NCI-H1436 treated with DMSO at 0.1 percent for 48 hours (cell line): ENCODE measurements at places on chromosomes 3 and 15.

GRCh38 chr3:120059081-120059864, 35.0 kb downstream of the GSK3B start:
- no peak for DNase-seq

DNA sequence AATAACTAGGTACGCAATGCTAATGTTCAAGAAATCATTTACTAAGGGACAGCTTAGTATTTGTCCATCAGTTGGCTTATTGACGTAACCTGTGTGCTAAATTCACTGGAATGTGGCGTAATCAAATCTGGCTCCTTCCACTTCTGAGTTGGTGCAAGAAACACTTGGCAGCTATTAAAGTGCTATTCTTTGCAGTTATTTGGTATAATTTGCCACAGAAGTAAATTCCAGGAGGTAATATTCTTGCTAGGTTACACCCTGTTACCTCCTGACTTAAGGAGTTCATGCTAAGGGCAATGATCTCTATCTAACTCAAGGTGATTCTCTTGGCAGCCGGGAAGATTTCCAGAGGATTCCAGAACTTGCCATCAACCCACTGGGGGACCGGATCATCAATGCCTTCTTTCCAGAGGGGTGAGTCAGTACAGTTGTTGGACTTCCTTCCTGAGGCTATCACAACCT, 25.5 kb downstream of the CHP1 start:
- DNase-seq: no peak

DNA sequence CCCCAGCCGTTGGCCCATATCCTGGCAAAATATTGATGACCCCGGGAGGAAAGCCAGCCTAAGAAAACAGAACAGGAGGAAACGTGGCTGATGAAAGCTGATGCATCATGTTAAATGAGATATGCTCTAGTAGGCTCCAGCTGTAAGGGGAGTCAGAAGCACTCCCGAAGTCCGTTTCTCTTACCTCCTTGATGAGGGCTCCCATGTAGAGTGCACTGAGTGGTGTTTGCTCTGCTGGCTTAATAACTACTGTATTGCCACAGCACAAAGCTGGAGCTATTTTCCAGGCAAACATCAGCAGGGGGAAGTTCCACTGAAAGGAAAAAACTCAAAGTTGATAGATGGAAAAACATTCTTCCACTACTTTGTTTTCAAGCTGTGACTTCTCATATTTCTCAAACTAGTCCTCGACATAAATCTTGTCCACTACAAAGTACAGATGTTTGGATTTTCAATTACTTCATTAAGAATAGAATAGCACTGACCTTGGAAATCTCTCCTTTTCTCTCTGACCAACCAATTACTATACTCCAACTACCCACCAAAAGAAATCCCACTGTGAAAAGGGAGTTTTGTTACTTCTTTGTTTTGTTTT, 72.7 kb downstream of the ALDH1A2 start:
- DNase-seq: no peak

DNA sequence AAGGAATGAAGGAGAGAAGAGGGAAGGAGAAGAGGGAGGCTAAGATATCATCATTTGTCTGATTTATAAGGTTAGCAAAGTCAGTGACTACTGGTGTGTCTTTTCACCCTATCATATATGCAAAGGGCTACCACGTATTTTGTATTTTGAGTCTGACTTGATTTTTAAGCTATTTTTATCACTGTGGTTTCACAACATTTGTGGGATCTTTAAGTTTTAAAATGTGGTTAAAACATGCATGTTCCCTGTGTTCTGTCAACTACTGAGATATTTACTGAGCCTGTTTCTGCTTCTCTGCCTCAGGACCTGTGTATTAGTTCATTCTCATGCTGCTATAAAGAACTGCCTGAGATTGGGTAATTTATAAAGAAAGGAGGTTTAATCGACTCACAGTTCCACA, 22.5 kb upstream of the SPTSSB start:
- no peak for DNase-seq

DNA sequence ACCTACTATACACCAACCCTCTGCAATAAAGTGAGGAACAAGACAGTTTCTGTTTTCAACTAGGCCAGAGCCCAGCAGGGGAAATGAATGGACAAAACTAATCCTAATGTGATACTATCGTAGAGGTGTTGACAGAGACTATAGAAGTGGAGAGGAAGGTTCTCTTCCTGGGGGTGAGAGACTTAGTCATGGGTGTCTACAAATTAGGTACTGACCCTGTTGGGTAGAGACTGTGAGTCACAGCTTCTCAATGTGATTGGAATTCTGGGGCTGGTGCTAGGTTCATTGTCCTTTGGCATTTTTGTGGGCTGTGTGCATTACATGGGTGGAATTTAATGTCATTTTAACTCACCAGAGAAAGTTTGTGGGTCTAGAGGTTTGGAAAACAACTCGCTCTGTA, 79.3 kb downstream of the ADAMTSL3 start:
- no peak for DNase-seq

DNA sequence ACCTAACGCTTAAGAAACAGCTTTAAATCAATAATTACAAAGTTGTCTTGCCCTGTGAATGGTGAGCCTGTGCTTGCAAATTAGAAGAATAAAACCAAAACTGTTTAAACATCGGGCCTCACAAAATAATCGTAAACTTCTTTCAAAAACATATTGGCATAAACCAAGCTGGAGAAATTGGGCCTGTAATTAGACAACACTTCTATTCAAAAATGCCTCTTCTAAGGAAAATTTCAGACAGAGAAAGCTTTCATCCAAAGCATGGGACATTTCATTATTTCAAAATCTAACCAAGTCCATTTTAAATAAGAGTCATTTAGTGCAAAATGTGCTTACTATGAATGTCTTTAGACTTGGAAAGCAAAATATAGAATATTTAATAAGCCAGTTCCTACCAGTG, 35.5 kb upstream of the GNB4 start:
- DNase-seq: no peak

GRCh38 chr3:25041871-25042584, 386.0 kb upstream of the RARB start:
- no peak for DNase-seq

GRCh38 chr15:23370578-23370977, 16.0 kb downstream of the GOLGA8S start:
- no peak for DNase-seq

- DNase-seq: no peak
Observed at GRCh38 chr3:119856695-119857094, 74.8 kb downstream of the NR1I2 start.

DNA sequence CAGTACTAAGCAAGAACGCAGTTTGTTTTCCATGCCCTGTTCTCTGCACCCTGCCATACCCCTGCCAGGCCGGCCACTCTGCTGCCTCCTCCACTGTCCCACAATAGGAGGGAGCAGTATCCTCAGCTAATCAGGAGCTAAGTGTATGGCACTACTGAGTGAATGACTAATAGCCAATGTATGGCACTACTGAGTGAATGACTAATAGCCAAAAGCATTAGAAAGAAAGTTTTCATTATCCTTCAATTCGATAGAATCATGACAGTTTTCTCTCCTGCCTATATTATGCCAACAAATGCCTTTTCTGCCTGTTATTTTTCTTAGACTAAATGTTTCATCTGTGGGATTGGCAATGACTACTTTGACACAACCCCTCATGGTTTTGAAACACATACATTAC, 107.5 kb upstream of the CHRM5 start:
- DNase-seq: no peak

- DNase-seq: no peak
Observed at GRCh38 chr3:173617490-173617889, 219.9 kb downstream of the NLGN1 start.

DNA sequence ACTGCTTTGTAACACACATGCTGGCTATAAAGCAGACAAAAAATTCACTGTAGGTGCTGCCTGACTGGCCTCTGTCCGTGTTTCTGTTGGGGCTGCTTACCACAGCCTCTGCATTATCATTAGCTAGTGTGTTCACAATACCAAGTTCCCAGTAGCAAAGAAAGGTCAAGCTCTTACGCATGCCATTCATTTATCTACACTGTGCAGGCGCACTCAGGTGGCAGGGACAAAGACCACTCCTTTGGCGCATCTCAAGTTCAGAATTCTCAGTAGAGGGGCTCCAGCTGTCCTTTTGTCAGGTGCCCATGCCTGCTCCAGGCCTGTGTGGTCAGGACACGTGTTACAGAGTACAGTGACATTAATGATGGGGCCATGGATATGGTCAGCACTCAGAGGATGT, 22.3 kb downstream of the MLH1 start:
- no peak for DNase-seq

GRCh38 chr15:30859091-30859874, 44.4 kb upstream of the FAN1 start:
- DNase-seq: no peak

- DNase-seq: no peak
Observed at GRCh38 chr3:11212784-11213183, 58.5 kb downstream of the HRH1 start.

DNA sequence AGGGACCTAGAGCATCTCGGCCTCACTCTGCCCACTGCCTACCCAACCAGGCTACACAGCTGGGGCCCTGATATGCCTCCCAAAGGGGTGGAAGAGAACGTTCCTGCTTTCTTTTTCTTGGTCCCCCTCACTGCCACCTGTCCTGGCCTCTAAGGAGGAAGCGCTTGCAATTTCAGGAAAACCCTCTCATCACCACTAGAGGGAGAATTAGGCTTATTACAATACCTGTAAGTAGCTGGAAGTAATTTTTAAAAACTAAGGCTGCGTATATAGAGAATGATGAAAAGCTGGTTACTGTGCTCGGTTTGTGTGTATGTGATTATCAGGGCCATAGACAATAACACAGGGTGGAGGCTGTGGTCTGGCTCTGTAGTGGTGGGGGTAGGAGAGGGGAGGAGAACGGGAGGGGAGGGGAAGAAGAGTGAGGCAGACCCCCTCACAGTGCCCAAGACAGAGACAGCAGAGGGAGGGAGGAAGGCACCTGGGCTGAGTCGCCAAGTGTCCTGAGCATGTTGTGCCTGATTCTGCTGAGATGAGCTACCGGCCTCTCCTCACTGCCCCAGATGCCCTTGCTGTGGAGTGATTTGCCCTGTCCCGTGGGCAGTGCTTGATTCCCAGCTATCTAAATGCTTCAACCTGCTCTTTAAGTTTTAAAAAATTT, 3.3 kb downstream of the GABRG3 start:
- DNase-seq: no peak

- DNase-seq: no peak
Observed at GRCh38 chr3:127614928-127615589, 13.9 kb upstream of the PODXL2 start.

DNA sequence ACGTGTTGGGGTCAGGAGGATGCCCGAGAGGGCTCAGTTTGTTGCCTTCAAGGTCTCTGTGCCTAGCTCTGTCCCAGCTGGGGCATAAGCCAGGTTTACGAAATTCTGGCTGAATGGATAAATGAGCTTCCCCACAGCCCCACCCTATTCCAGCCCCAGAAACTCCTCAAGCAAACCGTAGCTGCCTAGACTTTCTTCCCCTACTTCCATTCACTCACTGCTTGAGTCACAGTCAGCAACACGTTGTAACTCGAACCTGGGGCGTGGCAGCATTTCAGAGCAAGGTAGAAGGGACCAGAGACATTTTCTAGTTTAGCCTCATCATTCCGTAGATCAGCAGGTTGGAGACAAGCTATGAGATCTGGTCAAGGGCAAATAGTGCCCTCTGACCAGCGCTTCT, 24.2 kb downstream of the NMNAT3 start:
- peak; percentile 10 for DNase-seq

DNA sequence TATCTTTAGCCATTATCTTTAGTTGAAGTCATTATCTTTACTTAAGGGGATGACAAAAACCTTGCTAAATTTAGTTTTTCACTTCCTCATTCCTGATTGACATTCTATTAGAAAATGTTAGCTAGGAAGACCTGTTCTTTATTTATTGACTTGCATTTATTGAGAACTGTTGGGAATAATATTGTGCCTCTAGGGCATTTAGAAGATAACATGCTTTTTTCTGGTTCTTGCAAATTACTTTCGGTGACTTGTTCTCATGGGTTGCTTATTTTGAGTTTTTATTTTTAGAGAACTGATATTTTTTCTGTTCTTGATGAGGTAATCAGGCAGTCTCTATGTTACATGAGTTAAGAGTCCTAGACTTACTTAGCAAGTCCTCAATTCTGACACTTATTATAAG, 48.3 kb upstream of the CTDSPL start:
- DNase-seq: no peak

DNA sequence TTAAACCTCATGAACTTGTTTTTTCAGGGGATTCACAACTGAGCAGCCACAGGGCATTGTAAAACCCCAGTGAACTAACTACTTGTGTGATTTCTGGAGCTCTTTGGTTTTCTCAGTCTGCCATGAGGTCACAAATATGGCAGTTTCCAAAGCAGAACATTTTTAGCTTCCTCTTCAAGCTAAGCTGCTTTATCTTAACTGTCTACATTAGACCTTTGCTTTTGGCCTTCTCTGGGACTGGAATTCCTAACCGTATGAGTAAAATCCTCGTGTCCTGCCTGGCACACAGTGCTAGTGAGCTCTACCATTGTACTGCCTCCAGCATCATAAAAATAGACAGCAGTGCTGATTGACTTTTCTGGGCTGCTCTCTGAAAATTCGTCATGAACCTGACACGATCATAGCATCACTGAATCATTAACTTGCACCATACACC, 22.1 kb downstream of the CDIN1 start:
- DNase-seq: no peak

DNA sequence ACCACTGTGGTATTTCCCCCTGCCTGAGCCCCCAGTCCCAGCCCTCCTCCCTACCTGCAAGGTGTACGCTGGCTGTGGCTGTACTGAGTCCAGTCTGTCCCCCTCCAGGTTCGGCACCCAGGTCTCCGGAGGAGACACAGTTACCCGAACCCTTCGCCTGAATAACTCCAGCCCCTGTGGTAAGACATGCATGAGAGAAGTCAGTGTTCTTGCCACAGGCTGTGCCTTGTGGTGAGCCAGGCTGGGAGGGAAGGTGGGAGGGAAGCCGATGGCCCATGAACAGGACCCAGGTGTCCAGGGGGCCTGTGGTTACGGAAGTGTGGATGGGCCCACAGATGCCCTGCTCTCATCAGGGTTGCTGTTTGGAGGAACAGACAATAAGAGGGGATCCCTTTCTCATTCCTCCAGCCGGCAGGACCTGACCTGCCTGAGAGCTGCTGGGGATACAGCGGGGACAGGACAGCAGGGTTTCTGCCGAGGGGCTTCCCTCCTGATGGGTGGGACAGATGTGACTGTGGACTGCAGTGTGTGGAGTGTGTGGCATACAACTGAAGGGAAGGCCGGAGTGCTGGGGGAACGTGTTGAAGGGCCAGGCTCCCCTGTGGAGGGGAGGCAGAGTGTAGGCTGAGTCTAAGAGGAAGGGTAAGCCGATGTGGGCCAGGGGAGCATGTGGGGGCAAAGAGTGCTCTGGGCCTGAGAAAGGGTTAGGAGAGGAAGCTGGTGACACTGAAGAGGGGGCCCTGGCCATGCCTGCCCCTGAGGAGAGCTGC, 21.9 kb downstream of the ACAA1 start:
- no peak for DNase-seq
